ENCODE measurements at places on chromosomes 5 and 9.

DNA sequence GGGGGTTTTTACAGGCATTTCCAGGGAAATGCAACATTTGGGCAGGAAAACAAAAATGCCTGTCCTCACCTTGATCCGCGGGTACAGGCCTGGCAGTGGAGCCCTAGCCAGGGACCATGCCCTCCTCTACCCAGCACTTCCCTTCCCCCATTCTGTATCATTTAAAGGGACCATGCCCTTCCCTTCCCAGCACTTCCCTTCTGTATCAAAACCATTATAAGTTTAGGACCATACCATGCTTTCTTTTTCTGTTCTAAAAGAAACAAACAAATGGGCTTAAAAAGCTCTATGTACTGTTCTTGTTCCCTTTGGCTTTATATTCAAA is 166.9 kb upstream of the ZNF608 start:
- DNase-seq, result no peak

DNA sequence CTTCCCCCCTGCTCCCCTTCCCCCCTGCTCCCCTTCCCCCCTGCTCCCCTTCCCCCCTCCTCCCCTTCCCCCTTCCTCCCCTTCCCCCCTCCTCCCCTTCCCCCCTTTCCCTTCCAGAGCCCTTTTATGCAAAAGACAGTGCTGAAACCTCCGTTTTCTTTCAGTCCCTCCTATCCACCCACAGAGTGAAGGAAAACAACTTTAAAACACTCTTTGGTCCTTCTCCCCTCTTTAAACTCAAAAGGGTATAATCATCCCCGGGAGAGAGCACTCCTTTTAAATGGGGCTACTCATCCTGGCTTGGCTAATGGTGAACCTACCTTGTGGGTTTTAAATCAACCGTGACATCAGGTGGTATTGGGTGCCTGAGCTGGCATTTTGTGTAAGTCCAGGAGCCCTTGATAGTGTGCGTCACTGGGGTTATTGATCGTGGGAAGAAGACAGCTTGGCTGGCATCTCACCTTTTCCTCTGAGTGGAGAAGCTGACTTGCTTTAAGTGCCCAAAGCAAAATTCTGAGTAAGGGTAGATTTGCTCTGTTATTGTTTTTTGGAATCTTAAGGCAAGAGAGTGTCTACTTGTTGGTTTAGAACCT is 2.7 kb downstream of the LARP1 start:
- DNase-seq, result no peak

- no peak for DNase-seq
Measured at GRCh38 chr5:140083120-140083519, 30.8 kb upstream of the PURA start.

DNA sequence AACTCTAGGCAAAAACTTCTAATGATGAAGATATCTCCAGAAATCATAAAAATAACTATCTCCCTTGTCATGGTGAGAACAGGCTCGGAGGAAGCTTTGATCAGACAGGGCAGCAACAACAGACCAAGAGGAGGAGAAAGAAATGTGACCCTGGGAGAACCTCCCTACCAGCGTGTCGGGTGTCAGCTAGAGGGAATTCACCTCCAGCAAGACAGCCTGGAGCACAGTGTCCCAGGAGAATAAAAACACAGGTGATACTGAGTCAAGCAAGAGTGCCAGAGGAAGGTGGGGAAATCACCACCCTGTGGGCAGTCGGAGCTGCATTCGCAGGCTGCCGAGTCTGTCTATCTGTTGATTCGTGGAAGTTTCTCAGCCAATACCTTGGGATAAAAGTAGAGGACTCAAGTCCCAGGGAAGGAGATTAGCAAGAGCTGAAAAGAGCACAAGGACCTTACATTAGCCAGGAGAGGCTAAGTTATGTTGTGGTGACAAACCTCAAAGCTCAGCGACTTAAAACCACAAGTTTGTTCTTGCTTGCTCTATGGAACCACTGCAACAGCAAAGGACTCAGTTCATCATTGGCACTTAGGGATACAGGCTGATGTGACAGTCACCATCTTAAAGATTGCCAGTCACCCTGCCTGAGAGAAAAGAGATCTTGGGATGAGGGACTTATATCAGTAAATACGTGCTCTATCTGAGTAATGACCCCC is 598.3 kb downstream of the CCDC171 start:
- DNase-seq, result no peak

GRCh38 chr9:20611691-20612287 is 10.5 kb downstream of the MLLT3 start:
- no peak for DNase-seq

DNA sequence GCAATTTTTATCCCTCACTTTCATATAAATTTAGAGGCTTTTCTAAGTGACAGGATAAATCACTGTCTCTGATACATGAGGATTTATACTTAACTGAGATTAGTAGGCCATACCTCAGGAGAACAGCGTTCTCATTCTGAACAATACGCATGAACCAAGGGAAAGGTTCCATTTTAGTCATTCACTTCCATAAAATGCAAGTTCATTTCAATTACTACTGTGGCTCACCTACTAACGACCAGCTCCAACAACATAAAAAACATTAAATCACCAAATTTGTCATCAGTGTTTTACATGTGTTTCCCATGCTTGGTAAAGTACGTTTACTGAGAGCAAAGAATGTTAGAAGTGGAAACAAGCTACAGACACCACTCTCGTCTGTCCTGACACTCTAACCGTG is 67.4 kb downstream of the EFNA5 start:
- no peak for DNase-seq

GRCh38 chr9:93107151-93107824 is 11.3 kb downstream of the CARD19 start:
- no peak for DNase-seq

DNA sequence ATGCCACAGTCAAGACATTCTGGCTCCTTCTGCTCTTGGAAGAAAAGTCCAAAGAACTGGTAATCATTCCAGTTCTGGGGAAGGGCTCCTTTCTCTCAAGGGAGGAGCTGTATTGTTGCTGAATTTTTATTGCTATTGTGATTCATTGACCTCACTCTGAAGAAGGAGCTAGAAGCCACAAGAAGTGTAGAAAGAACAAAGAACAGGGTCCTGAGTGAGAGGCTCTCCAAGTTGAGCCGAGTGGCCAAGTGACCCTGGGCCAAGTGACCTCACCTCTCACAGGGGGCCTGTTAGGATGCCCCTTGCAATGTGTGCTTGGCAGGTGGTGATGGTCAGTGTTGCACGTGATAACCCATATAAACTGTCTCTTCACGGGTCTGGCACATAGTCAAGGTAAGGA is 173.3 kb downstream of the FGF18 start:
- DNase-seq, result no peak

DNA sequence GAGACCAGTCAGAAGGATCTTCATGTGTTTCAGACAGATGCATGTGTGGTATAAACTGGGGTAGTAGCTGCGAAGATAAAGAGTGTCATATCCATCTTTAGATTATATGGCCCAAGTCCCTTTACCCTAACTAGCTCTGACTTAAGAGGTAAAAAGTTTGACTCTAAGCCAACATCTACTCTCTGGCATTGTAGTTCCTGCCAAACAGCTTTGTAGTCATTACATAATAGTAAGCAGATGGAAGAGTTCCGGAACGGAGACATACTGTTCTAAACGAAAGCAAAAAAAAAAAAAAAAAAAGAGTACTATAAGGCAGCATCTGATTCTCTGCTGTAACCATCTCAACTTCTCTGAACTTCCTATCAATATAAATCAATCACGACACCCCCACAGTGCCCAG is 48.8 kb downstream of the CEMIP2 start:
- no peak for DNase-seq

- no peak for DNase-seq
Measured at GRCh38 chr5:131613423-131613822, 21.6 kb downstream of the RAPGEF6 start.

GRCh38 chr5:170095646-170096045 is 10.1 kb upstream of the FOXI1 start:
- no peak for DNase-seq

DNA sequence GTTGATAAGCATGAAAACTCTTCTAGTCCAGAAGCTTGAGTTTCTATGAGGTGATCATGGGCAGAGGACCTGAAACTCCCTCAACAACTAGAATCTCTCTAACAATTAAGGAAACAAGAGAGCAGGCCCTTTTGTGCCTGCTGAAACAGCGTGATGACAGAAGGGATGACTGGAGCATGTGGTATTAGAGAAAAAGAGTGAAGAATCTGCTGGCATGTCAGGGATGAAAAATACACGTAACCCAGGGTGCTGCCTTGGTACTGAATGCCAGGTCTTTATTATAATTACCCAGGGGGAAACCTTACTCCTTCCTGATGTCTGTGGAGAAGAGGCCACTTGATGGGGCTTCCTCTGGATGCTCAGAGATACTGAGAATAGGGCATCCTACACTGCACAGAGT is 167.8 kb downstream of the CRB2 start:
- DNase-seq, result no peak

DNA sequence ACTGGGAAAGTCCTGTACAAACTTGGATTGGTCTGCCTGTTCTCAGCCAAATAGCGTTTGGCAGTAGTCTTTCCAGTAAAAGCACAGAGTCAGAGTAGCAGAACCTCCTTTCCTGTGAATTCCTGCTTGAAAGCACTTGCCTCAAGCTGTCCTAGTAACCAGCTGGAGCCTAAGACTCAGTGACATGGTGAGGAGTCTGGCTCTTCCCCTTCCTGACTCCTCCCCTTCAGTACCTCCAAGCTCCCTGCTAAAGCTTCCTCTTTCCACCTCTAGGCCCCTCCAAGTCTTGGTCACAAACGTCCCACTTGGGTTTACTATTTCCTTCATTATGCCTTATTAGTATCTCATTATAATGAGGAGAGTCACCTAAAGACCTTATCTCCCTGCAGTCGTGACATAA is 21.4 kb upstream of the FAM81B start:
- no peak for DNase-seq

GRCh38 chr5:39426051-39426745 is 1.4 kb upstream of the DAB2 start:
- DNase-seq, result peak; percentile 13

- no peak for DNase-seq
Measured at GRCh38 chr5:100762108-100762507, 141.0 kb downstream of the ST8SIA4 start.

- no peak for DNase-seq
Measured at GRCh38 chr9:1453636-1454035, 403.5 kb downstream of the DMRT2 start.

Data from retina (tissue), 1 donor.